Gastroesophageal sphincter (tissue), 4 donors: ENCODE measurements at places on chromosomes 4 and X.

- no peak for ATAC-seq
Measured at GRCh38 chrX:46713672-46714490, 45.0 kb downstream of the SLC9A7 start.

GRCh38 chrX:83416273-83416672 lies 91.8 kb upstream of the POU3F4 start:
- no peak for ATAC-seq

GRCh38 chrX:31356275-31357212 lies 284.7 kb upstream of the FTHL17 start:
- ATAC-seq: no peak

- no peak for ATAC-seq
Measured at GRCh38 chr4:170399581-170400293, 310.0 kb upstream of the AADAT start.

DNA sequence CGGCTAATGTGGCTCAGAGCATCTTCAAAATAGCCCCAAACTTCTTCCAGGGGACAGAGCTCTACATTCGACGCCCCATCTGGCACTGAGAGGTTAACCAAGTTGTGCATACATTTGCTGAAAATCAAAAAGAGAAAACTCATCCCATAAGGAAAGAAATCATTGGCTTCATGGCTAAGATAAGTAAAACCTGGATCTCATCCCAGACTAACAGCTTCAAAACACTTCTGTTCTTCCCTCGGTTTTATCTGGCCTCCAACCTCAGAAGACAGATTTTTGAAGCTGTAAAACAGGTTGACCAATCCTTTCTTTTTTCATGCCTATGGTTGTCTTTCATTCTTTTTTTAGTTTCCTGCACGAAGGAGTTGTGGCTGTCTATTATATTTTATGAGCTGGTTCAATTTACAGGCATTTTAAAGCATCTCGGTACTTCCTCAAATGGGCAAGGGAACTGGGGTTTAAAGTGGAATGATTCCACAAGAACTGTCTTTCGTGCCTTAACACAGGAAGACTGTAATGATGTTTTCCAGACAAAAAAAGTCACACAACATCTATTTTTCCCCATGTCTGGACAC lies 107.6 kb downstream of the DLG3 start:
- ATAC-seq: no peak

GRCh38 chr4:84825701-84826341 lies 140.7 kb downstream of the WDFY3 start:
- ATAC-seq: no peak

GRCh38 chr4:5972571-5972970 lies 45.7 kb downstream of the C4orf50 start:
- no peak for ATAC-seq

GRCh38 chr4:99052902-99053301 lies 35.7 kb downstream of the ADH5 start:
- ATAC-seq: no peak

- peak; percentile 68 for ATAC-seq
Measured at GRCh38 chr4:185933078-185933581, 121.1 kb upstream of the SORBS2 start.
